ENCODE measurements at places on chromosomes 3 and 15.

DNA sequence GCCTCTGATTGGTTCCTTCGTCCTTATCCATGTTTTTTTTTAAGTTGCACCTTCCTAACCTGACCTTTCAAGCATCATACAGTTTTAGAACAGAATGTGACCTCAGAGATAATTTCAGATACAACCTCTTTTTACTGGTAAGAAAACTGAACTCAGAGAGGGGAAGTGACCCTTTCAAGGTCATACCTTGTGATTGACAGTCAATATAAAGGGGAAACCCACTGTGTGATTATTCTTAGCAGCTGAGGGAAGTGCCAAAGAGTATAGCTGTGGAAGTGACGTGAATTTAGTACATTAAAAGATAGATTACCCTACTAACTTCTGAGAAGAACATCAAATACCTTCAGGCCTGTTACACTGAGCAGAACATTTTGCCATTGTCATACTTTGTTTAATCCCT is 319.4 kb downstream of the NEK10 start:
- DNase-seq, result no peak

- no peak for DNase-seq
Measured at GRCh38 chr3:178244733-178245709, 291.2 kb upstream of the KCNMB2 start.

- no peak for DNase-seq
Measured at GRCh38 chr3:176055836-176056235, 1141.4 kb downstream of the TBL1XR1 start.

DNA sequence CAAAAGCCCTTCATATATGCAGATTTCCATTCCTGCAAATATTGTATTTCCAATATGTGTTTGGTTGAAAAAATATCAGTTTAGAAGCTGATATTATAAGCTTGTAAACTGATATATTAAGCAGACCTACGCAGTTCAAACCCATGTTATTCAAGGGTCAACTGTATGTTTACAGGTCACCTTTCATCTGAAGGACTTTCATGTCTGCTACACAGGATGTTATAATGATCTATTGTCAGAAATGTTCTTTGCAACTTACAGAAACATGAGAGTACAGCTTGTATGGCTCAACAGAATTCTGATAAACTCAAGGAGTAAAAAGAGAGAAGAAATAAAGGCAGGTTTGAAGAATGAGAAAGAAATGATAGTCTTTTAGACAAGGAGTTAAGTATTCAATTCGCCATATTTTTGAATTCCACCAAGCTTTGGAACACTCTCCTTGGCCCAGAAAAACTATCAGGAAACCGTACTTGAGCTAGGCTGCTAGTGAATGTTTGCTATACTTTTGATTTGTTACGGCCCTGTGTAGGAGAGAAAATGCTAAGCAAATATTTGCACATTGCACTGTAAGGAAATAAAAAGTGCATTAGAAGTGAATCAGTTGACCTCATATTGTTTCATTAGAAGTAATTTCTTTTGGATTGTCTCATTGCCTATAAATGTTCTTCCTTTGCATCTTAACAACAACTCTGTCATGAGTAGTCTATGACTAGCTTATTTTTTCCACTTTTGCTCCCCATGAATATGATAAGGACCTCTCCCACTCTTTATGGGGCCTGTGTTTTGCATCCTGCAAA is 81.2 kb downstream of the NEK11 start:
- peak; percentile 2 for DNase-seq
